NCI-H1092 (cell line): ENCODE measurements at places on chromosomes 12 and 14.

DNA sequence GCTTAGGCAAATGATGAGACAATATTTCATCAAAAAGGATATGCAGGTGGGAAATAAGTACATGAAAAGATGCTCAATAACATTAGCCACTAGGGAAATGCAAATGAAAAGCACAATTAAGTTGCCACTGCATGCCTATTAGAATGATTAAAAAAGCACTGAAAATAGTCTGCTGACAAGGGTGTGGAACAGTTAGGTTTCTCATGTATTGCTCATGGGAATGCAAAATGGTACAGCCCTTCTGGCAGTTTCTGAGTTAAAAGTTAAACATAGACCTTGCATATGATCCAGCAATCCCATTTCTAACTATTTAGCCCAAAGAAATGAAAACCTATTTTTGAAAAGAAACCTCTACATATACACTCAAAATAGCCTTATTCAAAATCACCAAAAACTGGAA, 393.0 kb downstream of the BMP4 start:
- DNase-seq = no peak

GRCh38 chr12:125988545-125988944, 923.3 kb downstream of the AACS start:
- DNase-seq = no peak

DNA sequence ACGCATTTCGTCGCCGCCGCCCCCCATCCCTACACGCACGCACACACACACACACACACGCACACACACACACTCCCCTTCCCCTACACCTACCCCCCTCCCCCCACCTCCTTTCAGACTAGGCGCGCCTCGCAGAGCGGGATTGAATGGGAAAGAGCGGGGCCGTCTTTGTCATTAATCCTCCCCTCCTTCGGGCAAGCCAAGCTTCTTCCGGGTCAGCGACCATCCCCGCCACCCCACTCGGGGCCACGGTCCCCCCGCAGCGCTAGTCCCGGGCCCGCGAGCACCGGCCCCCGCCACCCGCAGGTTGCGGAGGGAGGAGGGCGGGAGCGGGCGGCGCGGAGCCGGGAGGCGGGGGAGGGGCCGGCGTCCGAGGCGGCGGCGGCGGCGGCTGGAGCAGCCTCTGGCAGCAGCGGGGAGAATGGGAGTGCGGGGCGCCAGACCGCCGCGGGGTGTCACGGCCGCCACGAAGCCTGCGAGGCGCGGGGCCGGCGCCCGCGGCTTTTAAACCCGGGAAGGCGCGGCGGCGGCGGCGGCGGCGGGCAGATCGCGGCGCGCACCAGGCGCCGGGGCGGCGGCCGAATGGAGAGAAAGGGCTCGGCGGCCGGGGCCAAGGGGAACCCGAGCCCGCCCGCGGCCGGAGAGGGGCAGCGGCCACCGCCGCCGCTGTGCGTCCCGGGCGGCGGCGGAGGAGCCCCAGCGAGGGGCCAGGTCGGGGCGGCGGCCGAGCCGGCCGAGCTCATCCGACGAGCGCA, at the start of gene TTC9:
TSS of gene TTC9 (plus strand) at position 369 of the 755 bp plus-strand sequence. CDS start at position 583, 214 bp downstream.
- DNase-seq = no peak

- DNase-seq = no peak
These were observed 23.9 kb upstream of the C14orf180 start for GRCh38 chr14:104555430-104556255.

- no peak for DNase-seq
These were observed 171.1 kb upstream of the PRMT8 start for GRCh38 chr12:3319723-3320492.

DNA sequence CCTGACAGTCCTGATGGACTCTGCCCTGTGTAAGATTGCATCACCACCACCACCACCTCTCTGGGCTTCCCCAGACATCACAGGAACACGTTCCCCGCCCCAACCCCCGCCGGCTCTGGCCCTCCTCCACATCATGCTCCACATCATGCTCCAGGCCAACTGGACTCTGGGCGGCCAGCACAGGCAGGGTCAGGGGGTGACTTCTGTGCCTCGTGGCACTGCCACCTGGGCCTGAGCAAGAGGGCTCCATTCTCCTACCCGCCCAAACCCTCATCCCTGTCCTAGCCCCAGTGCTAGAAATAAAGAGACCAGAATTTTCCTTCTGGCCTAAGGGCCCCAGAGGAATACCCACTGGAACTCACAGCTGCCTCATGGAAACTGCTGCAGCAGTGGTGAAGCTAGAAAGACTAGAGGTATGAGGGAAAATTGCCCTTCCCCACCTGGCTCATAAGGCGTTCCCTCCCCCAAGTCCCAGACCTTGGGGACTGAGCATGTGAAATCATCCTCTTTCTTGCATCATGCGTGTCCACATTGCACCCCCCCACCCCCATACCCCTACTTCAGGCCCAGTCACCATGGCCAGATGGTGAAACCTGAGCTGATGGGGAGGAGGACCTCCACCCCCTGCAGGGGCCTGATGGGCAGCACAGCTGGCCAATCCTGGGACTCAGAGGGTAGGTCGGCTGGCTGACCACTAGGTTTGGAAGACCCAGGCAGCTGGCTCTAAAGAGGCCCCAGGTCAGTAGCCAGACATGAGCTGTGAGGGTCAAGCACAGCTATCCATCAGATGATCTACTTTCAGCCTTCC, at the start of gene INHBE:
TSS of gene INHBE (plus strand) at position 742 of the 808 bp plus-strand sequence. CDS start 230 bp downstream, outside the sequence.
- DNase-seq = no peak

DNA sequence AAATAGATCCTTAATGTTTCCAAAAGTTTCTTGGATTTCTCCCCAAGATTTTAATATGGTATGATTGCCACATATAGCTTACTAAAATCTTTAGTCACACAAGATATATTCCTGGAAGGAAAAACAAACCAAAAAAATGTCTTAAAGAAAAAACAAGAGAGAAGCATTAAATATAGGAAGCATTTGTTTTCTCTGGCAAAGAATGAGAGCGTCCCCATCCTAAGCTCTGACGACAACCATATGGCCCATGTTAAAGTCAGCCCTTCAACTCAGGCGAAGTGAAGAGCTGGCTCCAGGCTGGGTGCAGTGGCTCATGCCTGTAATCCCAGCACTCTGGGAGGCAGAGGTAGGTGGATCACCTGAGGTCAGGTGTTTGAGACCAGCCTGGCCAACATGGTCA, 35.6 kb downstream of the GCH1 start:
- no peak for DNase-seq

GRCh38 chr12:132275110-132275531, 54.3 kb downstream of the GALNT9 start:
- no peak for DNase-seq

DNA sequence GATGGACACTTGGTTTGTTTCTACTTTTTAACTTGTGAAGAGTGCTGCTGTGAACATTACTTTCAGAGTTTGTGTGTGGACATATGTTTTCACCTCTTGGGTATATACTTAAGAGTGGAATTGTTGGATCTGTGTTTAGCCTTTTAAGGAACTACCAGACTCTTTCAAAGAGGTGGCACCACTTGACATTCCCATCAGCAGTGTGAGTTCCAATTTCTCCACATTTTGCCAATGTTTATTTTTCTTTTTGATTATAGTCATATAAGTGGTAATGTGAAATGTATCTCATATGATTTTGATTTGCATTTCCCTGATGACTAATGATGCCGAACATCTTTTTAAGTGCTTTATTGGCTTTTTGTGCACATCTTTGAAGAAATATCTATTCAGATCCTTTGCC, 44.8 kb downstream of the ARHGAP5 start:
- no peak for DNase-seq

DNA sequence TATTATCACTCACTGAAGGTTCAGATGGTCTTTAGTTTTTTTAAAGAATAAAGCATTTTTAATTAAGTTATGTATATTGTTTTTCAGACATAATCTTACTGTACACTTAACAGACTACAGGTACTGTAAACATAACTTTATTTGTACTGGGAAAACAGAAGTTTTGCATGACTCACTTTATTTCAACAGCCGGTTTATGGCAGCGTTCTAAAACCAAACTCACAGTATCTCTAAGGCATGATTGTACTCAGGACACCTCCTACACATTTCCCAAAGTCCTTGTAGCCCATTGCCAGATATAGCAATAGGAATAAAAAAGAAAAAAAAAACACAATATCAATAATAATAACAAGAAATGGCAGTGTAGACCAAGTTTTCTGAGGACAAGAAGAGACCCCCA, 1341.4 kb downstream of the FSCB start:
- no peak for DNase-seq

DNA sequence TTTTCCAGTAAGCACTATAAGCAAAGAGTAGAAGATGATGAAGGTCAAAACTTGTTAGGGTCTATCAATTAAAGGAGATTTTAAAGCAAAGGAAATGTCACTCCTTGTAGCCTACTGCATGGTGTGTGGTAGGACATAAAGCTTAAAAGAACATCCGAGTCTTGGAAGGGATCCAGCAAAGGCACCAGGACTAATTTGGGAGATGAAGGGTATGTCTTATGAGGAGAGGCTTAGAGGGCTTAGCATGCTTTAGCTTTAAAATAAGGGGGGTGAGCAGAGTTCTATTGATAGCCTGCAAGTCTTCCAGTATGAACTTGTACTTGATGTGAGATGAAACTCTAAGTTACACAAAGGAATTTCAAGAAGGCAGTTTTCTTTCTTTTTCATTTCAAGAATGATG, 11.8 kb upstream of the MYBPC1 start:
- DNase-seq = no peak

GRCh38 chr12:43287706-43288383, 264.2 kb downstream of the ADAMTS20 start:
- DNase-seq = no peak

DNA sequence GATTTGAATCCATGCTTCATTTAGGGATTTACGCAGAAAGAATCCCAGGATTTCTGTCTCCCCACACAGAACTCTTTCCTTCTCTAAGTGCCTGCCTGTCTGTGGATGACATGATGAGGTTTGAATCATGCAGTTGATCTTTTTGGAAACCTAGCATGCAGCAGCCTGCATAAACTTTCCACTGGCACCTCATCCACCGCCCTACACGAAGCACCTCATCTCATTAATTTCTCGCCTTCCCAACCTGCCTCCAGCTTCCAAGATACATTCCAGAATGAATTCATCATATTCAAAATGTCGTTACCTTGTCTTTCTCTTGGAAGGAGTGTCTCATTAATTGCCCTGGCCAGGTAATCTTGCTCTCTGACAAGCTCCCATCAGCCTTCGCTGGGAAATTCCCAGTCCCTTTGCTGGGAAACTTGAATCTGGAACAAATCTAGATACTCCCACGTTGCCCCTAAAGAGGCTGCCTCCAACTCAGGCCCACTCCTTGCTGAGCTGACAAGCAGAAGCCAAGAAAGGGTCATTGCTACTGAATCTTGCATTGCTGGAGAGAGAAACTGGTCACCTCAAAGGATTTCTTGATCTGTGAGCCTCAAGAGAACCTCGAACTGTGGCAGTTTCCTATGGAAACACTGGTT, 48.2 kb downstream of the SERPINA3 start:
- DNase-seq = no peak
